Thymus (tissue), 14 donors: ENCODE measurements at places on chromosomes 7 and 10.

DNA sequence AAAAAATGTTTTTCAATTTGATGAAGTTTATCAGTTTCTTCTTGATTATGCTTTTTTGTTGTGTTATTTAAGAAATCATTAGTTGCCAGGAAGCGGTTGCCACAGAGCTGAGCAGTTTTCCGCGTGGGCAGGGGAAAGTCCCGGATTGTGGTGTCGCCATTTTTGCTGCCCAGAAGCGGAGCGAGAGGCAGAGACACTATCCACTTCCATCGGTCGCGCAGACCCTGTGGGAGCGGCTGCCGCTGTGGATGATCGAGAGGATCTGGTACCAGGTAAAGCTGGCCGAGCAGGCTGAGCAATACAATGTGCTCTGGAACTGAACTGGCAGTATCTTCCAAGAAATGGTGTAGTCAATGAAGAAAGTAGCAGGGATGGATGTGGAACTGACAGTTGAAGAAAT lies 119.8 kb downstream of the ZNF736 start:
- DNase-seq = no peak

- DNase-seq = no peak
Measured at GRCh38 chr10:20598590-20598989, 298.5 kb downstream of the NEBL start.

- no peak for DNase-seq
Measured at GRCh38 chr10:96269438-96270300, 1.7 kb downstream of the BLNK start.

GRCh38 chr10:43027331-43027955 lies 49.4 kb upstream of the RET start:
- no peak for DNase-seq

DNA sequence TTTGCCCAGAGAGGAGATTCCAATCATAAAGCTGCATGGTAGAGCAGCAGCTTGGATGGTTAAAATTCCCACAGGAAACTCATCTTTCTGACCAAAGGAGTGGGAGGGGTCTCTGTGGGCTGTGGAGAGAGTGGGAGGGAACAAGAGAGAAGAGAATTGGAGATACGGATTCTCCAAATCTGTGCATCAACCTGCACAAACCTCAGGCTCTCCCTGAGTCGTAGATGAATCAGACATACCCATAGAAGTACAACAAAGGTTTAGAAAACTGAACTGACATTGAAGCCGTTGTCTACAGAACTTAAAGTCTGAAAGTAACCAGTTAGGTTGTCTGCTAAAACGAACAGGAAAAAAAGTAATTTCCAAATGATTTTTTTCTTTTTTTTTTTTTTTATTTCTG lies 41.9 kb downstream of the CYCS start:
- DNase-seq = no peak

GRCh38 chr10:116646502-116646901 lies 25.7 kb downstream of the PNLIPRP2 start:
- DNase-seq = no peak

GRCh38 chr10:62019013-62019684 lies 117.7 kb downstream of the ARID5B start:
- no peak for DNase-seq

- DNase-seq = no peak
Measured at GRCh38 chr10:65861249-65861648, 1064.6 kb upstream of the LRRTM3 start.

DNA sequence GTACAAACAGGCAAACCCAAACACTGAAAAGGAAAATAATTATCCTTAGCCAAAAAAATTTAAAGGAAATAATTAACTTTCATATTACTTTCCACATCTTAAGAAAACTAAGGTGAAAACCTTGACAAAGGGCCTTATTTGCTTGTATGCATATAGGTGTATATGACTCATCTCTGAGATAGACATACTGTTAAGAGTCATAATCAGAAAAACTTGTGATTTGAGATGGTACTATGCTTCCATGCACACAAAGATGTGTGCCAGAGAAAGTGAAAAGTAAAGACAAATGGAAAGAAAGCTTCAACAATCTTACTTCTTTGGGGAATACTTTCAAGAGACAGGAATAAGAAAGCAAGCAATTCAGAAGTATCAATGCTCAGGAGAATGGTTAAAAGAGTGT lies 3.3 kb upstream of the CACNA2D1 start:
- DNase-seq = no peak

- no peak for DNase-seq
Measured at GRCh38 chr7:81256991-81257390, 338.1 kb upstream of the SEMA3C start.

DNA sequence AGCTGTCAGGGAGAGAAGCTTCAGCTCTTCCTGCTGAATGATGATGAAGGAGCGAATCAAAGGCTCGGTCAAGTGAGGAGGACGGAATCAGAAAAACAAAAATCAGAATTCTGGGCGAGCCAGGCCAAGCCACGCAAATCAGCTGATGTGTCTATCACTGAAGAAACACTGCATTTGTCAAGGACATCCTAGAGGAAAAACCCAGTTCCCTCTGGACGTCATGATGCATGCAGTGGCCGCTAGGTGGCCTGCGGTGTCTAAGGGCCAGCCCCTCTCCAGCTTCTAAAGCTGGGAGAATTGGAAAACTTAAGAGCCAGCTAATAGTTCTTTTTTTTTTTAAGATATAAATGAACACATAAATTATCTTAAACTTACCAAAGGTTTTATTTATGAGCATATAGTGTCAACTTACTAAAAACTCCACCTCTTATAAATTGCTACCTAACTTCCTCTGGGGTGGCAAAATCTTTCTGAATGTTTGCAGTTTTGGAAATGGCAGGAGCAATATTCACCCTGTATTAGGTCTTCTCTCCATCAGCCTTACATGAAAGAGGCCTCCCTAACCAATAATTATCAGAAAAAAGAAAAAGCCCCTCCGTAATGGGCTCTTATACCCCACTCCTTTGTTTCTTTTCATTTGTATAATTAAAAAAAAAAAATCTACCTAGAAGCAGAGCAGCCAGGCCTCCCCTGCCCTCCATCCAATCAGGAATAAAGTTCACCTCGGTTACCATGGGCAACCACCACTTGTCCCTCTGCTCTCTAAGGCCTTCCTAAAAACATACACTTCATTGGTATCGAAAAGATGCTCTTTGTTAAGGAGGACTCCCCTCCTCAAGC lies 186.8 kb downstream of the USP6NL start:
- no peak for DNase-seq

DNA sequence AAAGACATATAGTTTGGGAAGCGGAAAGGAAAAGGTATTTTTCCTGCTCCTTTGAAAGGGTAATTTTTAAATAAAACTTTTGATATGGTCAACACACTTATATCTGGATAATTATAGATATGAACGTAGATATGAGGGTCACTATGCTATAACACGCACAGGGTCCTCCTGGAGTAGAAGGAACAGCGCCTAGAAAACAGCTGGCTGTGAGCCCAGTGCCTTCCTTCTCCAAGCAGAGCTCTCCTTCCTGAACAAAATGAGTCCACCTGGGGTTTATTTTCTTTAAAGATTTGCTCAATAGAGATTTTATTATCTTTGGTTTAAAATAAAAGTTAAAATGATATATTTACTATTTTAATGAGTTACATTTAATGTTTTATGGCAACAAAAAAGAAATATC lies 13.1 kb downstream of the STEAP1 start:
- no peak for DNase-seq

DNA sequence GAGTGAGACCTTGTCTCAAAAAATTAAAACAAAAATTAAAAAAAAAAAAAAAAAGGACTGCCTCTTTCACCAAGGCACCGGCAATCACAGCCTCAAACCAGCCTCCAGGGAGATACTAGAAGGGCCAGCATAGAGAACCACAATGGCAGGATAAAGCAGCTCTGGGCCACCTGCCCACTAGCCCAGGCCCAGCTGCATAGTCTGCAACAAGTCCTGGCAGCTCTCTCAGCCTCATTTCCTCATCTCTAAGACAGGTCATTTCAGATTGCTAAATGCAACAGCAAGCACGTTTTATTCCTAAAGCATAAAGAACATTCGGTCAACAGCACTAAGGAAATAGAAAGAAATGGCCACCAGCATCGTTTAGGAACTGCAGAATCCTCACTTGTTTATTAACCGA lies 28.8 kb downstream of the XPNPEP1 start:
- no peak for DNase-seq

DNA sequence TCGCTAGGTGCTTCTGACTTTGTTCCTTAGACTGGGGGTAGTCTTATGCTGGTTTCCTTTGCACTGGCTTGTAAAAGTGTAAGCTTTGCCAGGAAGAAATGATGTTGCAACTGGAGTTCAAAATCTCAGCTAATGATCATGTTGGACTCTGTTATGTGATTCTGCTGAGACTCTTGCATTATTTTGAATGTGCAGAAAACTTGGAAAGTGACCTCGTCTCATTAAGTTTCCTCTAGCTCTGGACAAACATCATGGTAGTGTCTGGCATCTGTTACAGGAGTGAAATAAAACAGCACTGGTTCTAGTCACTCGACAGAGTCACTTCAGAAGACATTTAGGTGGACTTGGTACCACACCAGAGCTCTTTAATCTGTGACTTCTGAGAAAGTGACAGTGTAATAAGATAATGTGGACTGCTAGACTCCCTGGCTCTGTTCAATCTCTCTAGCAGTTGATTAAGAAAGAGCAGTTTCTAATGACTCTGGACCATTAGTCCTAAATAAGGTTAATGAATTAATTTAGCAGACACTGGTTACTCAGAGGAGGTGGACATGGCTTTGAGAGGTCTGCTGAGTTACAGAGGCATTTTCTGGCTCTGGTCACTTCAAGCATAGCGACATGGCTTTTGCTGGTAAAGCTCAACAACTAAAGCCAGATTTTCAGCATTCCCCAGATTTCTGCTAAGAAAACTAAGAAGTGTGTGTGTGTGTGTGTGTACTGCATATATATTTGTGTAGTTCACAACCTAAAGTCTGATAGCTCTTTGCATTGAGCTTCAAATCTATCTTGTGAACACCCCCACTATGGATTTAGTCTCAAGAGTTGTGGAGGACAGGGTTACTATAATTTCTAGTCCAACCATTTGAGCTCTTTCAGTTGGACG lies 2.0 kb downstream of the NRP1 start:
- no peak for DNase-seq

- DNase-seq = no peak
Measured at GRCh38 chr10:102629661-102630614, 14.3 kb upstream of the TRIM8 start.

DNA sequence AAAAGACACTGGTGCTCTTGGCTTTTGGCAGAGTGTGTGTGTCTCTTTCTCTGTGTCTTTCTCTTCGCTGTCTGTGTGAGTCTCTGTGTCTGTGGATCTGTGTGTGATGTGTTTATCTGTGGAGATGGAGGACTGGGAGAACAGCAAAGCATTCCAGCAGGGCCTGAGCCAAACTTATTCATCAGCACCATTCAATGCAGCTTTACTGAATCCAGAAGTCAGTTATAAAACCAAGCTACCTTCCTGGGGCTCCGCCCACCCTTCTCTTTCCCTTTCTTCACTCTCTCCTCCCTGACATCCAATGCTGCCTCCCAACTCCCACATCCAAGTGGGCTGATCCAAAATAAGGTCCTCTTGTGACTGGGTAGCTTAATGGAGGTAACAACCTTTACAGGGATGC lies 3.9 kb downstream of the SGMS1 start:
- no peak for DNase-seq

DNA sequence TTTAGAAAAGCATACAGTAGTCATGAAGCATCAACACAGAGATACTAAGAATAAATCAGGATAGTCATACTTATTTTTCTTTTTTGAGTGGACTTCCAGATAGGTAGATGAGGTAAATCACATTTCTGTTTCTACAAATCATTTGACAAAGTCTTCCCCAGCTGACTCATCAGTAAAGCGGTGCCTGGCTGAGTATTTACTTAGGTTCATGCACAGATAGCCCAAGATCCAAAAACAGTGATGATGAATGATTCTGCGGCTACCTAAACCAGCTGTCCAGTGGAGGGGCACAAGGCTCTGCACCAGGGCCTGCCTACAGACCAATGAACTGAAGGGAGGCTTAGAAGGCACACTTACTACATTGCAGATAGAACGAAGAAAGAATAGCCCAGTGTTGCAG lies 113.1 kb downstream of the PARP12 start:
- DNase-seq = no peak

DNA sequence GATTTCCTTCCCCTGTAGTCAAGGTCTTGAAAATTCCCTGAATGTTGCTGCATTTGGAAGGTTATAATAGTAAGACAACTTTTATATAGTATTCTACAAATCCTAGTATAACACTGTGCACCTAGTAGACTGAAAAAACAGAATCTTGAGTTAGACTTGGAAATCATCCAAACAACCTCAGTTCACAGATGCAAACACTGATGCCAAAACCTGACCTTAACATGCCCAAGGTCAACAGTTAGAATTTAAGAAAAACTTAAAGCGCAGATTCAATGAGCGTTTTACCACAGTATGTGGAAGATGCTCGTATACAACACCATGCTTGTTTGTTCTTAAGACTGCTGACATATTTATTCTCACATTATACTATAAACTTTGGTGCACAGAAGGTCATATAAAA lies 3.0 kb downstream of the PIP4K2A start:
- no peak for DNase-seq

DNA sequence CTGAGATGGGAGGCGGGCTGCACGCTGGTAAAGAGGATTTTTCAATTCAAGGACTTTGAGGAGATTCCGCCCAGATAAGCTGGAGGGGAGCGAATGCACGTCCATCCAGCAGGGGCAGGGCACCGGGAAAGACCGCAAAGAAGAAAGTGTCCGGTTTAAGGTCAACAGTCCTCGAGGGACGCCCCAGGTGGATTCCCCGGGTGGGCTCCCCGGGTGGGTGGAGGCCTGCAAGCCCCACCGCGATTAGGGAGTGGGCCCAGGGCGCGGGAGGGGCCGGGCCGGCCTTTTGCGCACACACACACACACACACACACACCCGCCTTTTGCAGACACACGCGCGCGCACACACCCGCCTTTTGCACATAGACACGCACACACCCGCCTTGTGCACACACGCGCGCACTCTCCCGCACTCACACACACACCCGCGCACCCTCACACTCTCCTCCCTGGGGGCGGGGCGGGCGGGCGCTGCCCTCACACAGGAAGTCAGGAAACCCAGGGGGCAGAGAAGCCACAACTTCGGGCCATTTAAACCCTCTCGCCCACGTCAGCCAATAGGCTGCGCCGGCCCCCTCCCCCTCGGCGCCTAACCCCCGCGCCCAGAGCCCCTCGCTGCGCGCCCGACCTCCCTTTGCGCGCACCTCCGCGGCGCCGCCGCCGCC lies 615 bp downstream of the ARHGAP12 start:
- peak; percentile 37 for DNase-seq

DNA sequence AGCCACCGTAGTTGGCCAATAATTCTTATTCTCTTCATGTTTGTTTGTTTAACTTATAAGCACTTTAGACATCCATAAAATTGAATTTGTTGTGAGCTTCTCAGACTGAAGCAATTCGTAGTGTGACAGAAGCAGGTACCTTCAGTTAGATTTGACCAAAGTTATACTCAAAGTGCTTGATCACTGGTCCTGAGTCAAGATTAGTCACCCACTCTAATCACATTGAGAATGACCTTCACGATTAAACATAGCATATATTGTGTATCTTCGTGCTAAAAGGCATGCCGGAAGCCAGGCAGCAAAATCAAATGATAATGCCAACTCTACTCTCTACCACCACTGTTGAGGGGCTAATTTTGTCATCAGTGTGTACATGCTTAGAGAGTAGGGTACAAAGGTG lies 763.7 kb upstream of the MBL2 start:
- DNase-seq = no peak
